ENCODE measurements at places on chromosomes 5 and 9.

DNA sequence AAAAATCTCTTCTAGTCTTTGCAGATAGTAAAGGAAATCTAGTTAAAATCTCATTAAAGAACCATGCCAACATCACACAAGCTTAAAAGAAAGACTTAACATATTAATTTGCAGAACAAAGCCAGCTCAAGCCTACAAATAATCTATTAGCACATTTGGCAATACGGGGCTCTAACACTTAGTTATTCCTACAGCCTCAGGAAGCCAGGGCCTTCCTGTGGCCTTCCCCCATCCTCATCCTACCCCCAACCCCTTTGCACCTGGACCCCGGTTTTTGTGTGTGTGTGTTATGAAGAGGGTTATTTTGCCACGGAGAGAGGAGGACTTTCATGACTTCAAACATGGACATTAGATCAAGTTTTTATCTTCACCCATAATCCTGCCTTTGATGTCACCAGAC lies 64.6 kb downstream of the FOXB2 start:
- DNase-seq = no peak

DNA sequence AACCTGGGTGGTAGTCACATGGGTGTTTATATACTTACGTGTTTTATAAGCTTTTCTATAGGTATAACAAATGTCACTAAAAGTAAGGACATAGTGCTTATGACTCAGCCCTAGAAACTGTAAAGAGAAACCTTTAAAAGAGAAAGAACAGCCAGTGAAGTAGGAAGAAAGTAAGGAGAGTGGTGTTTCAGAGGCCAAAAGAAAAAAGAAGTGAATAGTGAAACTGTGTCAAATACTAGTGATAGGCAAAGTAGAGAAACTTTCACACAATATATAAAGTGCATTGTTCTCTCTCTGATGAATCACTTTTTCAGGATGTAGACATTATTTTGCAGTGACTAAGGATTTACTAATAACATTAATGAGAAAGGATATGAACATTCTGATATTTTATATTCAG lies 74.2 kb upstream of the SUSD1 start:
- no peak for DNase-seq

DNA sequence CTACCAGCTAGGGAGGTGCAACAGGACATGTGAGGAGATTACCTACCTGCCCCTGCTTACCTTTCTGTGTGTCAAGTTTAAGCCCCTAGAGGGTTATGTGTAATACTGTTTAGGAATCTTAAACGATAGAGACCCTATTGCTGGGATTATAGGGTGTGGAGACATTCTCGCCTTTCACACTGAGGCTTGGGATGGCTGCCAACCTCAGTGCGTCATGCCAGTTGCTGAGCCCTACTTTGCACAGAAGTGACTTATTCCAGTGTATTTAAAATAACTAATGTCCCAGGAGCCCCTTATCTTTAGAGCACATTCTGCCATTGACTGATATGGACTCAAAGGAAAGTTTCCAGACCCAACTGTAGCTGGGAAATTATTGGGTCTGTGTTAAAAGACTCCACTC lies 76.6 kb upstream of the XPA start:
- no peak for DNase-seq

DNA sequence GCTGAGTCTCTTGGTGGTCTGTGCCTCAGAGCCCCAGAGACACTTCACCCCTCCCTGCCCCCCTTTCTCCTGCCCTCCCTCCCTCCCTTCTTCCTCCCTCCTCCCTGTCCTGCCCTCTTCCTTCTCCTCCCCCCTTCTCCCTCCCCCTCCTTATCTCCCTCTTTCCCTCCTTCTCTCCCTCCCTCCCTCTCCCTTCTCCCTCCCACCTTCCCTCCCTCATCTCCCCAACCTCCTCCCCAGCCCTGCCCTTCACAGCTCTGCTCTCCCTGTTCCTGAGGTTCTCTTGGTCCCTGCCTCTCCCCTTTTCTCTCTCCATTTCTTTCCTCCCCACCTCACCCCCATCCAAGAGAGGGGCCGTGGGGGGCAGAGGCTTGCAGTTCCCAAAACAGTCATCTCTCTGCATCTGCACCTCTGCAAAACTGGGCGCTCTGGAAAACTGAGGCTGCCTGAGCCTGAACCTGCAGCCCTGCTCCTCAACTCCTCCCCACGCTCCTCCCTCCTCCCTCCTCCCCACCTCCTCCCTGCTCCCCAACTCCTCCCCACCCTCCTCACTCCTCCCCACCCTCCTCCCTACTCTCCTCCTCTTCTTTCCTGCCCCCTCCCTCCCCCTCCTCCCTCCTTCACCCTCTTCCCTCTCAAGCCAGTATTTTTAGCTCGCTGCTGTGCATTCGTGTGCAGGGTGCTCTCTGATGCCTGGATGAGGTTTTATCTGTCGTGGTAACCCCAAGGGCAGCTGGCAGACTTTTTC lies 219.1 kb downstream of the C9orf50 start:
- DNase-seq = no peak

DNA sequence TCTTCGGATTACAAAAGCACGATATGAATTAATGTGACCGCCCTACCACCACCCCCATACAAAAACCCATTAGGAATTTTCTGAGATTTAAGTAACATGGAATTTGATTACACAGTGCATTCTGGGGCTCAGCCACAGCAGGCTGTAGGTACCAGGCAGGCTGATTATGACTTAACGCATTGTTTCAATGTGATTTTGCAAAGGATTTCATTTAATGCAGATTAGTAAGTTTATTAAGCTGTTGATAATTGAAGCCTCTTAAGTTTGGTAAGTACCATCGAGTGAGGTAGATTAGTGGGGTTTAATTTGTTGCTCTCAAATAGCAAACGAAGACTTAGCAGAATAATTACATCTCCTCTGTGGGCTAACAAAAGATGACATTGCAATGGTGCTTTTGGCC lies 240.1 kb downstream of the TRPM3 start:
- no peak for DNase-seq

DNA sequence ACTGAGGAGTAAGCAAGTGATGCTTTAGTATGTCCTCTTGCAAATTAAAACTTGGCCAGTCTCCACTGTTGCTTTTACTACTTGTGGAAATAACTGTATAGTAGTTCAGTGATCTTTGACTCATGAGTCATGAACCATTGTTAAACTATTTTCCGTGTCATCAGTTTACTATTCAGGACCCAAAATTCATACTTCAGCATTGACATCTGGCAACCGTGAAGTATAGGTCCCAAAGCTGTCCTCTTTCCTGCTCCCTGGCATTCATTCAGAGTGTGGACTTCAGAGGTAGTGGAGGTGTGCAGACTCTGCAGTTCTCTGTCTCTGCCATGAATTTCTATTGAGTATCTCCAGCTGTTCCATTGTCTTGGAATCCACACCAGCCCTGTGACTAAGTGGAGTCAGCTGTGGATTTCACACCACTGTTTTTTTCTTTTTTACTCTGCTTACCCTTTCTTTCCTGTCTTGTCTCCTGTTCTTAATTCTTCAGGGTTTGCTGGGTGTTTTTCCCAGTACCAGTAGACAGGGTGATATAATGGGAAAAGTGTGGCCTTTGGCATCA lies 7.5 kb downstream of the TDRD7 start:
- no peak for DNase-seq

- DNase-seq = no peak
Observed at GRCh38 chr9:86301686-86302085, 19.3 kb upstream of the ISCA1 start.

GRCh38 chr5:89981878-89982773 lies 427.4 kb downstream of the CETN3 start:
- no peak for DNase-seq

GRCh38 chr5:31867219-31867618 lies 228.3 kb downstream of the PDZD2 start:
- DNase-seq = no peak

- DNase-seq = no peak
Observed at GRCh38 chr9:125437771-125438221, 176.2 kb downstream of the GAPVD1 start.

DNA sequence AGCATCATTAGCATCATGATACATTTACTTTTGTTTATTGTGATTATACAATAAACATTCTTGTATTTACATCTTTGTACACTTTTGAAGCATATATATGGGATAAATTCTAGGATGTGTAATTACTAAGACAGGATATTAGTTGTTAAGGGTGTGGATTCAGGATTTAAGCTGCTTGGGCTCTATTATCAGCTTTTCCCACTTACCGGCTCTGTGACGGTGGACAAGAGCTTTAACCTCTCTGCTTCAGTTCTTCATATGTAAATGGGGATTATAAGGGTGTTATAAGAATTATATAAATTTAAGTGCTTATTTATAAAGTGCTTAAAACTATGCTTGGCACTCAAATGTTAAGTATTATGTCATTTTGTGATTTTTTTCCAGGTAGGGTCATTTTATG lies 131.1 kb downstream of the FER start:
- no peak for DNase-seq

- DNase-seq = no peak
Observed at GRCh38 chr5:78533356-78533755, 115.2 kb downstream of the LHFPL2 start.

DNA sequence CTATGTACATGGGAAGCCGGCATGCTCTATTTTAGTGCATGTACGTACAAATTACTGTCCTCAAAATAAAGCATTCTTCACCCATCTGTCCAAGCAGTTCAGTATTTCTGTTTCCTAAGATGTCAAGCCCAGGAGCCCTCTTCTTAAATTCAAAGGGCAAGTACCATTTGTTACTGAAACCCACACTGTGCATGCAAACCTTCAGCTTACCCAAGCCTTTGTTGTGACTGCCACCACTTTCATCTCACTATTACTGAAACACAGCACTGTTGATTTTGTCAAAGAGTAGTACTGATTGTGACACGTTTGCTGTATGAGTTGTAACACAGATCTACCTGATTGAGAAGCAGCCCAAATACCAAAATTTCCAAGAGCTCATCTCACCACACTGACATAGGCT lies 390.4 kb upstream of the IZUMO3 start:
- DNase-seq = no peak

DNA sequence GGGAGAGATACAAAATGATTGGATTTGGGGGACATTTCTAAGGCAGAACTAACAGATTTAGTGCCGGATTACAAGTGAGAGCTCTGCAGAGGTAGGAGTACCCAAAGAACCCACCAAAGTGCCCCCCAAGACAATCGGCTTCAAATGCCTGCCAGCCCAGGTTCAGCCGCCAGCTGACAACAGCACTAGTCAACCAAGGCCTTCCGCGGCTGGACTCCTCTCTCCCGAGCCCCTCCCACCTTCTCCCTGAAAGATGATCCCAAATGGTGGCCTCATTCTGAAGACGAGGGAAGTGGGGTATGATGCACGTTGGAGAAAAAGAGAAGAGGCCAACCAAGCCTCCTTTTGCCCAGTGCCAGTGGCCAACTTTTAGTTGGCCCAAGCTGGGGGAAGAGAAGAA lies 210.4 kb upstream of the SLC30A5 start:
- no peak for DNase-seq

- no peak for DNase-seq
Observed at GRCh38 chr5:59187857-59188256, 605.0 kb downstream of the RAB3C start.

DNA sequence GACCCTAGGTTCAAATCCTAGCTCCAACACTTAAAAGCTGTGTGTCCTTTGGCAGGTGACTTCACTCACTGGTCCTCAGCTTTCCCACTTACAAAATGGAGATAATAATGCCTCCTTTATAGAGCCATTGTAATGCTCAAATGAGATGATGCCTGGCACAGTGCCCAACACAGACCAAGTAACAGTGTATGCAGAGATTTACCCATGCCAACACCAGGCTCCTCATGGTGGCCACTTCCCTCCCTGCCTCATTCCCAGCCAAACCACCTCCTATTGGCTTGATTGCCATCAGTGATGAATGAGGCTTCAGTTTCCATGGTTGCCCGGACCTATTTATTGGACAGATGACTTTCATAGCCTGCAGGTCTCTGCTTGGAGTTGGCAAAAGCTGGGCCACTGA lies 469.4 kb downstream of the CDK5RAP2 start:
- no peak for DNase-seq

DNA sequence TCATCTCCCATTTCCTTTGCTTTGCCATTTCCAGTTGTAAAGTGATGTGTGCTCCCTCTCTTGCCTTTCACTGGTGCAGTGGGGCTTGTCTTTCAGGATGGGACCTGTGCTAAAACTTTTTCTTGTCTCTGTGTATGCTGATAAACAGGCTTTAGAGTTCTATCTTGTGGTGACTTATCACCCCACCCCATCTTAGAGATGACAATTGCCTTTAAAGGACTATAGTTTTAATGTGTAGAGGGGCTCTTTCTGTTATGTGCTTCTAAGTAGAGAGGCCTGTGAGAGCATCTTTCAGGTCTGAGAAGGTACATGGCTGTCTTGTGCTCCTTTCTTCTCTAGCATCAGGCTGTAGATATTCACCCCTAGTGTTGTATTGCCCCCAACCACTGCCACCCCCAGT lies 21.9 kb downstream of the MAN2A1 start:
- no peak for DNase-seq

DNA sequence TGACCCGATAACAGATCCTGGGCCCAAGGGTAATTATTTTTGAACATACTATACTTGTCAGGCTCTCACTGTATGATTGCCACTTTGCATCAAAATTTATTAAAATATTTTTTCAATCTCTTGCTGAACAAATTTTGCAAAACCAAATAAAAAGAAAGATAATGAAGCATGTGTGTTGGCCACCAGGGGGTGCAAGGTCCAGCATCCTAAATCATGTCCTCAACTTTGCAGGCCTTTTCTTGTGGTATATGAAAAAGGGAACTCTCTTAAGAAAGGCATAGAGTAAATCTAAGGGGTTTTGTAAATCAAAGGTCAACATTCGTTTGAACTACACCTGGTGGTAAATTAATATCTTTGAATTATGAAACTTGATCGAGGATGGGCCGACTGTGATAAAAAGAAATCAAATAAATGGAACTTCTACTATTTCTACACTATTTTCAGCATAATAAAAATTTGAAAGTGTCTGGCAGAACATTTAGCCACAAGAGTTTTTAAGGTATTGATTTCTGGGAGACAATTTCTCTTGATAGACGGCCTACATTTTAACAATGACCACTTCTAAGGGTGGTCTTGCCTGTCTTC lies 676.5 kb downstream of the DMRTA1 start:
- peak; percentile 66 for DNase-seq

DNA sequence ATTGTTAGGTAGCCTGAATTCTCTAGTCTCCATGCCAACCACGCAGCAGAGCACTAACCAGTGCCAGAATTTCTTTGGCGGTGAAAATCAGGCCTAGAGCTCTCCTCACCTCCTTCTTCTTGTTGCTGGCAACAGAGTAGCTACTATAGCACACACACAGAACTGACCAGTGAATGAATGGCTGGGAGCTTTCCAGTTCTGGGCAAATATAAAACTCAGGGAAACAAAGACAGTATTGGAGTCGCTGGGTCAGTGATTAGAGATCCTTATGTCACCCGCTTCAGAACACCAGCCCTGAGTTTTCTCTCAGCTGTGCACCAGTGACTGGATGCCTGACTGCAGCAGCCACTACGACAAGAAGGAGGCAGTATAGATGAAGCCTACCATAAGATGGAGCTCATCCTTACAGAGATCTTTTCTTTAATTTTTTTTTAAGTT lies 26.9 kb upstream of the FEM1C start:
- DNase-seq = no peak

- no peak for DNase-seq
Observed at GRCh38 chr9:92206488-92206887, 87.0 kb downstream of the IARS1 start.

- no peak for DNase-seq
Observed at GRCh38 chr9:101408374-101409078, 9.9 kb downstream of the ZNF189 start.

Measured in left forelimb (tissue), 1 donor.